T-helper 17 cell (primary cell): ENCODE measurements at places on chromosomes 13 and 19. TPM values are rescaled to one million over a fixed set of nuclear protein-coding genes. Genes with fewer than 3 reads are reported as not detected.

GRCh38 chr19:57830071-57830602, at the start of gene ZNF587B:
ZNF587B (plus strand) TSS chr19:57830299; CDS start chr19:57830529, 230 bp downstream.
- DNase-seq = no peak

DNA sequence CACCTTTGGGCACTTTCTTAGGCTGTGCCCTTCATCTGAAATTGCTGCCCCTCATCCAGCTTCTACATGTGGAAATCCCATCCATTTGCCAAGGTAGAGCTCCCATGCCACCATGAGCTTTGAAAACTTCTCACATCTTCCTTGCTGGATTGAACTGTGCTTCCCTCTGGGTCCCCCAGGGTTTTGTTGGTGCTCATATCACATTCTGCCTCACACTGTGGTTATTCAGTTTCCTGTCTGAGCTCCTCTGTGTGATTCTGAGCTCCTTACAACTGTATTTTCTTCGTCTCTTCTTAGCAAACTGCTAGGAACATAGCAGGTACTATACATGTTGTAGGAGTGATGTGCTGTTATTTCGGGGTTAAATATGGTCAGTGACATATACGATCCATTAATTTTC, 74.9 kb upstream of the KL start:
- DNase-seq = no peak

DNA sequence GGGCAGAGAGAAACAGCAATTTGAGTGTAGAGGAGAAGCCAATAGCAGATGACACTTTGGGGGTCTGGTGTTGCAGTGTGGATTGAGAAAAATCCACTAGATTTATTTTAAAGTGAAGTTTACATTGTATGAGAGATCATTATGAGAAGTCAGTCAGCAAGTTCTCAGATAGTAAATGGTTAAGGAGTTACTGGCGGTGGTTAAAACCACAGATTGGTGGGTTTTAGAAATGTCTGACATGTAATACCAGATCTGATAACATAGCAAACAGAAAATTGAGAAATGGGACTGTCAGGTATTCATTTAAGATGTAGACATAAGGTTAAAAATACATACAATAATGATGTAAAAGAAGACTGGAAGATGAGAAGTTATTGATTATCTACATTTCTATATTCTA, 7.2 kb downstream of the ABHD13 start:
- no peak for DNase-seq

DNA sequence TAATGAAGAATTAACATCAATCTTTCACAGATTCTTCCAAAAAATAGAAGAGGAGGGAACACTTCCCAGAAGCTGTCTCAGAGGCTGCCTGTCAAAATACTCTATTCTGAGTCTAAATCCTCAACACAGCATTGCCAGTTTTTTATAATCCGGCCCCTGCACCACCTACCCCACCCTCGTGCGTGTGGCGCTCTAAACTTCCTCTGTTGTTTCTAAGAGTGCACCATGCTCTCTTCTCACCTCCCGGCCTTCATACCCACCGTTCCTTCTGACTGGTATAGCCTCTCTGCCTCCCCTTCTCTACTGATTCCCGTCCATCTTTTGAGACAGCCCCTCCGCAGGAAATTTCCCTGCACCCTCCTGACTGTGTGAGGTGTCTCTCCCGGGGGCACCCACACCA, 136.8 kb downstream of the KATNAL1 start:
- DNase-seq = no peak

GRCh38 chr13:29515372-29515771, 80.1 kb downstream of the SLC7A1 start:
- no peak for DNase-seq

GRCh38 chr13:60363288-60363687, 33.7 kb upstream of the TDRD3 start:
- no peak for DNase-seq

- DNase-seq = no peak
Measured at GRCh38 chr13:106492588-106493475, 42.6 kb downstream of the EFNB2 start.

- no peak for DNase-seq
Measured at GRCh38 chr13:74018062-74018431, 116.2 kb downstream of the KLF12 start.

GRCh38 chr19:35648017-35648961, at the start of gene COX6B1:
COX6B1 (plus strand) TSS chr19:35648323; CDS start chr19:35651244, 2,921 bp downstream.
- peak; percentile 77 for DNase-seq

DNA sequence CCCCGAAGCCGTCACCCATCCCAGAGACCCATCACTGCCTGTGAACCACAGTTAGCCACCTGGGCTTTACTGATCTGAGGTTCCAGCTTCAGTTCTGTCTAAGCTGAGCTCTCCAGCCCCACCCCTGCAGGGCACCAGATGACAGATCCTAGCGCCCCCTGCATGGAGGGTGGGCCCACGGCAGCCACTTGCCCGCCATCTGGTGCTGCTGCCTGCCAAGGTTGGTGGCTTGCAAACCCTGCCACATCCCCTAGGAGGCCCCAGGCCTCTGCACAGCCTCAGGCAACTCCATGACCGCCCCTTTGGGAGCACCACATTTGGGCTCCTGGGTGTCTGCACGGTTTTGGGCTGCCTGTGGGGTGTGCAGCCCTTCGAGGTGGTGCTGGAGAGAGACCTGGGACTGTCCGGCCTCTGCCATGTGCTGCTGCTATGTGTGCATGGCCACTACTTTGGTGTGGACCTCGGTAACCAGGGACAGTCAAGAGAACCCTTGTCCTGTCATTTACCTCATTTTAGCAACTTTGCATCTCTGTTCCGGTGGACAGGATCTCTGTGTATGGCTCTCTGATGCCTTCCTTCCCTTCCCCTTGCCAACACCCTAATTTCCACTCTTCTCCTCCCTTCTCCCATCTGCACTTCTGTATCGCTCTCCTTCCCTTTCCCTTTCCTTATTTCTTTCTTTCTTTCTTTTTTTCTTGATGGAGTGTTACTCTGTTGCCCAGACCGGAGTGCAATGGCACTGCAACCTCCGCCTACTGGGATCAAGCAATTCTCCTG, 17.4 kb upstream of the SDHAF1 start:
- no peak for DNase-seq

- DNase-seq = no peak
Measured at GRCh38 chr19:43752287-43752875, 2.4 kb downstream of the SMG9 start.

- DNase-seq = no peak
Measured at GRCh38 chr13:114070098-114070799, 62.2 kb downstream of the RASA3 start.

DNA sequence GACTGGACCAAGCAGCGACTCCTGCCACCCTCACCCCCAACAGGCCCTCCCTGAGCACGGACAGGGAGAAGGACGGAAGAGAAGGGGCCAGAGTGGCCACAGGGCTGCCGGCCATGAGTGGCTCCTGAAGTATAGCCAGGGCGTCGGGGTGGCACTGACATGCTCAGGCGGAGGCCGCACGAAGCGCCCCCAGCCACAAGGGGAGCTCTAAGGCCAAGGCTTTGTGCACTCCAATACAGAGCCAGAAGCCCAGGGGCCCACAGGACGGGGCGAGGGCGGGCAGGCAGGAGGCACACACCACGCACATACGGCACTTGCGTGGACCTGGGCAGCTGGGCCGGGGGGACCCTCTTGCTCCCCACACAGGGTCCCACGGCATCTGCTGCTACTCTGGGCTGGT, 52.0 kb downstream of the KLF2 start:
- DNase-seq = no peak

- no peak for DNase-seq
Measured at GRCh38 chr19:49871349-49871985, 4.1 kb upstream of the PNKP start.

DNA sequence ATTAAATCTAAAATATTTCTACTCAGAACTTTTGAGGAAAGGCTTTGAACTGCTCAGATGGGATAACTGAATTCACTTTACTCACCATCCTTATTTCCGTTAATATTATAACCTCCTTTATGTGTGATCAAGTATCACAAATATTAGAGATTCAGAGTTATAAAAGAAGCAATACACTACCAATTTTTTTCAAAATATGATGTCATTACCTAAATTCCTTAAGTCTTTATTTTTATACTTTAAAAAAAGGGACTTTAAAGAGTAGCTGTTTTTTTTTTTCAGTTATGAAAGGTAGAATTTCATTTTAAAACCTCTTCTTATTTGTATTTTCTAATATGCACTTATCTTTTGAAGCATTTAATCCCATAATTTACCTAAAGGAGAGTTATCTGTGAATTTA, 239.5 kb downstream of the DIAPH3 start:
- no peak for DNase-seq

GRCh38 chr13:107034236-107034872, 466.4 kb upstream of the ARGLU1 start:
- no peak for DNase-seq

- no peak for DNase-seq
Measured at GRCh38 chr13:27081893-27082679, 89.5 kb downstream of the USP12 start.

DNA sequence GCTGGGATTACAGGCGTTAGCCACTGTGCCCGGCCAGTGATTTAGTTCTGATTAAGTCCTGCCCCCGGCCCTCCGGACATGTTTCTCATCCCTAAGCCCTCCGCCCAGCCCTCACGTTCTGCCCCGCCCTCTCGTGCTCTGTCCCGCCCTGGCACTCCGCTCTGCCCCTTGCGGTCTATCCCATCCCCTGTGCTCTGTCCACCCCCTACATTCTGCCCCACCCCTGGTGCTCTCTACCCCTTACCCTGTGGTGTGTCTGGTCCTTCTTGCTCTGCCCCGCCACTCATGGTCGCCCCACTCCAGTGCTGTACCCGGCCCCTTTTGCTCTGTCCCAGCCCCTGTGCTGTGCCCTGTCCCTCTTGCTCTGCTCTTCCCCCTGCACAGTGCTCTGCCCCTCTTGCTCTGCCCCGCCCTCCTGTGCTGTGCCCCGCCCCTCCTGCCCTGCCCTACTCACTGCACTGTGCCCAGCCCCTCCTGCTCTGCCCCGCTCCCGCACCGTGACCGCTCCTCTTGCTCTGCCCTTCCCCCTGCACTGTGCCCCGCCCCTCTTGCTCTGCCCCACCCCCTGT, 3.0 kb downstream of the GTPBP3 start:
- DNase-seq = no peak

DNA sequence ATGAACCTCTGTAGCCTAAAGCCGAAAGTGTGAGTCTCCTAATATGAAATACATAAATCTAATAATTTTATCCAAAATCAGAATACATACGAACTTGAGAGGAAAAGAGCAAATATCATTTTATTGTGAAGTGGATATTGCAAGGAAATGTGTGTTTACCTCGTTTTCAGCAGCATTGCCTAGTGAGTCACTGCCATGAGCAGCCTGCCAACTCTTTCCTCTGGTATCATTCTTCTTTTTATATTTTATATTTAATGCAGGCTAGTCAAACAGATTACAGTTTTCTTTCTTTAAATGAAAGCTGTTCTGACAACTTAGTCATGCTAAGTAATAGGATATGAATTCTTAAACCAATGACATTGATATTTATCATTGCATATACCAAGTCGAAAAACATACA, 44.2 kb downstream of the EDNRB start:
- no peak for DNase-seq

DNA sequence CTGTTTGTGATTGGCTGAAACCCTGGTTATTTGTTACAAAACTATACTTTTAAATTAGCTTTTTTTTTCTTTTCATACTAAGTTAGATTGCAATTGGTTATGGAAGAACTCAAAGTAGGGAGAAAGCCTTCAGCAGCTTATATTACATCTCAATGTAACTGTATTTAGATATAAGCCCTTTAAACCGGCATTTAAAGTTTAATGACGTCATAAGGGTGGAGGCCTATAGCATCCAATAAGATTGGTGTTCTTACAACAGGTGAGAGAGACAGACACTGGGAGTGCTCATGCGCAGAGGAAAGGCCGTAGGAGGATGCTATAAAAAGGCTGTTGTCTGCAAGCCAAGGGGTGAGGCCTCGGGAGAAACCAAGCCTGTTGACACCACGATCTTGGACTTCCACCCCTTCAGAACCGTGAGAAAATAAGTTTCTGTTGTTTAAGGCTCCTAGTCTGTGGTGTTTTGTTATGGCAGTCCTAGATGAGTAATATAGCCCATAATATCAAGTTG, 1198.8 kb upstream of the SPRY2 start:
- no peak for DNase-seq

- no peak for DNase-seq
Measured at GRCh38 chr13:46647512-46648065, 94.6 kb downstream of the LRCH1 start.

DNA sequence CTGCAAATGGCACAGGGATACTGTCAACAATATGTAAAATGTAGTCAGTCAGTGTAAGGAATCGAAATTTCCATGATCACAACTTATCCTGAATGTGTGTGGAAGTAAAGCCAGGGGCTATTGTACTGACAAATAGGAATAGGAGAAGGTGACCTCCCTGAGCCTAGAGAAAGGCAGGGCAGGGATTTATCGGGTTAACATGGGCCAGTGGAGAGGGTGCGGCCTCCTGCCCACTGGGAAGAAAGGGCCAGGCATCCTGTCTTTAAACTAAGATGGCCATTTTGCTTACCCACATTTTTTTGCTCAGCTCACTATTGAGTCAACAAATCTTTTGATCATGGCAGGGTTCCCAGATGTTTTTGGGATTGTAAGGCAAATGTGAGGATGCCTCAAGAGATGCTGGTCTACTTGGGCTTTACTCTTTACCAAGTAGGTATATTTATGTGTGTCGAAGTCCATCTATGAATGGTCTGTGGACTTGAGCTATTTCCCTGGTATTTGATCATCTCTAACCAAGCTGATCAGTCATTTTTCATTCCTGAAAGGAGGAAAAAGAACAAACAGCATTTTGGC, 116.6 kb upstream of the RNF113B start:
- no peak for DNase-seq

DNA sequence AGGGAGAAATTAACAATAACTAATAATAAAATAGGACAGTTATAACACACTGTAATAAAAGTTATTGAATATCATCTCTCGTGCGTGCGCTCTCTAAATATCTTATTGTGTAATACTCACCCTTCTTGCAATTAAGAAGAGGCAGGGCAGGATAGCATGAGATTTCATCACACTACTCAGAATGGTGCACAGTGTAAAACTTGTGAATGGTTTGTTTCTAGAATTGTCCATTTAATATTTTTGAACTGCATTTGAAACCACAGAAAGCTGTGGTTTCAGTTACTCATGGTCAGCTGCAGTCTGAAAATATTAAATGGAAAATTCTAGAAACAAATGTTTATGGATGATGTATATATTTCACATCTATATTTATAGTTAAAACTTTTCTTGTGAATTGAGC, 161.1 kb downstream of the DCT start:
- DNase-seq = no peak

ERFL gene
- total RNA-seq = 3.1 TPM

RDH8 gene
- not detected for total RNA-seq

FAM216B gene
- not detected for total RNA-seq

ALG11 gene
- 23.8 TPM for total RNA-seq

GGN gene
- not detected for total RNA-seq

FIZ1 gene
- total RNA-seq = 10.7 TPM

SHISA7 gene
- not detected for total RNA-seq

SRRM5 gene
- total RNA-seq = 0.60 TPM

PLPP2 gene
- total RNA-seq = 0.60 TPM

PTPRH gene
- not detected for total RNA-seq

PTPRS gene
- 1.2 TPM for total RNA-seq

ZGLP1 gene
- 2.4 TPM for total RNA-seq

ARGLU1 gene
- 156 TPM for total RNA-seq

TNFSF9 gene
- total RNA-seq = 2.2 TPM

CGB8 gene
- total RNA-seq = not detected

ZNF728 gene
- not detected for total RNA-seq
